ENCODE measurements at places on chromosomes 1 and 21.

- DNase-seq = no peak
Measured at GRCh38 chr1:201350884-201351283, 26.6 kb downstream of the TNNT2 start.

DNA sequence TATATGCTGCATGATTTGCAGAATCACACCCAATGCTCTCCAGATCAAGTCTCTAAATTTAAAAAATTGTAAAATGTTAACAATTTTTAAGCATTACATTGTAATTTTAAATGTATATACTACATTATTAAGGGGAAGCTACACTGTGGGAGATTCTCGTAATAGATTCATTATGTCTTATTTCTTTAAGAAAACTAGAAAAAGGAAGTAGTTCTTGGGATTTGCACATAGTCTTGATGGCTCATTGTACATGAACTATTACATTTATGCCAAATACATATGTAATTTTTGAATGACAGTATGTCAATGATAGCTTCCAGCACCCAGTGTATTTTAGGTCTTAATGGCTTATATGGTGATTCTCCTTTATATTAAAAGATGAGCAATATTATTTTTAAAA lies 250.3 kb downstream of the PTPRC start:
- DNase-seq = no peak

- DNase-seq = no peak
Measured at GRCh38 chr1:178048426-178048825, 45.5 kb upstream of the RASAL2 start.

DNA sequence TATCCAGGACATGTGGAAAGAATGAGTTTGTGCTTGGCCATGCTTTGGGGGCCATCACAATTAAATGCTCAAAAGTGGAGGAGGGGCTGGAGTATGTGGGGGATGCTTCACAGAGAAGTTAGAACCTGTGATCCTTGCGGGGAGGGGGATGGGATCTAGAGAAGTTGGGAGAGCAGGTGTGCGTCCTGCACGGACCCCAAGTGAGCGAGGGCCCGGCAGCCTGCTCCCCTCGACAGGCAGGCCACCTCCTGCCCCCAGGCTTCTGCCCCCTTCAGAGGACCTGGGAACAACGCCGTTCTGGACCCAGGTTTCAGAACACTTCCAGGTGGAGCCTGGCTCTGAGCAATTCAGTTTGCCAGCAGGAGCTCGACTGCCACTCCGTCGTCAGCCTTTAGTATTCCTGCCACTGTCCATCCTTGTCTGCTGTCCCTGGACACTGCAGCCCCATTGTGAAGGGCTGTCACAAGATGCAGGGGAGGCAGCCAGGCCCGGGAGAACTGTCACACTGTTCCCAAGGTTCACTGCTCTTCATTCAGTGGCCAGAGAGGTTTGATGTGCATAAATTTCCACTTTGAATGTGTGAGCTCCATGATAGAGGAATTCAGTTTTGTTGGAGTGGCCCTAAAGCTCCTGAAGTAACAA lies 112.2 kb downstream of the DHRS3 start:
- DNase-seq = no peak

DNA sequence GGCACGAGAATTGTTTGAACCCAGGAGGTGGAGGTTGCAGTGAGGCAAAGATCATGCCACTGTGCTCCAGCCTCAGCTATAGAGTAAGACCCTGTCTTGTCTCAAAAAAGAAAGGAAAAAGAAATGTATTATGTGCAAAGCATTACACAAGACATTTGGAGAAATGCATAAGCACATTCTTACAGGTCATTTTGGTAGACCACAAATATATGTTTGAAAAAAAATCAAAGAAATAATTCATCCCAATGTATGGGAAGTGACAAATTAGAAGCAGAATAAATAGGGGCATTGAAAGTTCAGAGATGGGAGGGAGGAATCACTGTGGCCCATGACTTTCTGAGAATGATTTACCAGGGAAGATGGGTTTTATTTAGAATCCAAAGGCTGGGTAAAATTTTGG lies 283.5 kb upstream of the ADAMTS5 start:
- no peak for DNase-seq

- no peak for DNase-seq
Measured at GRCh38 chr1:235919833-235920441, 53.2 kb upstream of the LYST start.

- DNase-seq = no peak
Measured at GRCh38 chr1:187151555-187151954, 322.8 kb downstream of the PLA2G4A start.

GRCh38 chr1:156488566-156489165 lies 11.9 kb downstream of the MEF2D start:
- DNase-seq = no peak

DNA sequence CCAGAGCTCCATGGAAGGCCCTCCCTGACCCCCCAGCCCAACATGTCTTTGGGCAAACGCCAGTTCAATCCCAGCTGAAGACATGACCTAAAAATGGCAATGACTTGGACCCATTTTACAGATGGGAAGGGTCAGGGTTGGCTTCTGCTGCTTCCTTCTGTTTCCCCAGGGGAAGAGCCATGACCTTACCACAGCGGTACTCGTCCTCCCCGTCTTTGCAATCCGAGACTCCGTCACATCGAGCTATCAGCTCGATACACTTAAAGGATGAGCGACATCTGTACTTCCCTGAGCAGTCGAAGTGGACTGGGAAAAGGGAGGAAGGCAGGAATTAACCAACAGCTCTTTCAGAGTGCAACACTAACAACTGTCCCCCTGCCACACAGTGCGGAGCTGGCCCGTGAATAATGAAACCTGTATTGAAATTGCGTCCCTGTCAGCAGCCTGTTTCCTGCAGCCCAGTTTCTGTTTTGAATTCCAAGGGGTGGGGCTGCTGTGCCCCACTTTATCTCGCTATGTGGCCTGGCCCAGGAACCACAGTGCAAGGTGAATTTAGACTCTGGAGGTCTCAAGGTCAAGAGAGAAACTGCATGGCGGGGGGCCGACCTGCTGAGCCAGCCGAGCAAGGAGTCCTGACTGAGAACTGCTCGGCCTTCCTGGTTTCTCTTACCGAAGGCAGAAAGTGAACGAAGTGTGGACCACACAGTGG lies 7.0 kb downstream of the TMPRSS3 start:
- DNase-seq = no peak

DNA sequence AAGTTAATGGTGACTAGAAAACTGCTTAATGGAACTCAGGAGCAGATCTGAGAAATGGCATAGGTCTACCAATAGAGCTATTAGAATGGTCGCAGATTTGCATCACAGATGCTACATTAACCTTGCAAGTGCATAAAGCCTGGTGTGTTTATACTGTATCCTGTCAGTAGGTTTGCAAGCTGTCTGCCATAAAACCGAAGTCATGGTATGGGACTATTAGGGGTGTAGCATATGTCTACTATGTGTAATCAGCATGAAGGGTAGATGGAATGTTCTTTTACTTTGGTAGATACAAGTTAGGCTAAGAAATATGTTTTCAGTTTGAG lies 574.2 kb upstream of the ADGRL2 start:
- DNase-seq = no peak

DNA sequence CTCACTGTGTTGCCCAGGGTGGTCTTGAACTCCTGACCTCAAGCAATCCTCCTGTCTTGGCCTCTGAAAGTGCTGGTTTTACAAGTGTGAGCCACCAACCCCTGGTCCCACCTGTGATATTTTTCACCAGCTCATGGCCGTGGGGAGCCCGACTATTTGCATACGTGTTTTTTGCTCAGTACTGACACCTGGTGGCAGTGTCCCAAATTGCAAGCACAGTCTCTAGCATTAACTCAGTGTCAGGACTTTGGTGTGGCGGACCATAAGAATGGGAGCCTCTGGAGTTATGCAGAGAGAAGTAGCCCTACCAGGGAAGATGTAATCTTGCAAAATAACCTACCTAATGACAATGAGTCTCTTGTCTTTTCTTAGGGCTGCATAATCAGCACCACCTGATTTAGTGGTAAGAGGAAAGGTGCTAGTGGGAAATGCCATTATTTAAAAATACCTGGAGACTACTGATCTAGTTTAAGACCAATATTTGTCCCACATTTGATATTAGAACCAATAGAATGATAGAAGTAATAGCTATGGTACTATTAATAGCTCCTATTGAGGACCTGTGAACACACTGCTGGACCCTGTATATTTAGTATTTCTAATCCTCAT lies 305.4 kb downstream of the DISC1 start:
- no peak for DNase-seq
